Lower lobe of right lung (tissue), 2 donors: ENCODE measurements at places on chromosomes 4 and X. TPM values are rescaled to one million over a fixed set of nuclear protein-coding genes. Genes with fewer than 3 reads are reported as not detected.

- no peak for DNase-seq
Observed at GRCh38 chr4:142866685-142867084, 20.6 kb upstream of the INPP4B start.

DNA sequence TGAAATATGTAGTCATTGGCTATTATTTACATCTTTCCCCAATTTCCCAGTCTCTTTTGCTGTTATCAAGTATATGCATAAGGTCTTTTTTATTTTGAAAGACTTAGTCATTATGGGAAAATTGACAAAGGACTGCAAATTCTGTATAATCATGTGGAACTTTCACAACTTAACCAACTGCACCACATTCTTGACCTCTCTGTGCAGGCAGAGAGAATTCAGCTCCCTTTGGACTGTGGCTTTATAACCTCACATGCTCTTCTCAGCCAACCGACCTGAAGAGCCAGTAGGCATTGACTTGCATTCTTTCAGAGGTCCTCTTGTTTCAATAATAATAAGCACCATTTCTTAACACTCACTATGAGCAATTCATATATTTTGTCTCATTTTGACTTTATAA lies 66.9 kb downstream of the ANXA3 start:
- DNase-seq, result no peak

DNA sequence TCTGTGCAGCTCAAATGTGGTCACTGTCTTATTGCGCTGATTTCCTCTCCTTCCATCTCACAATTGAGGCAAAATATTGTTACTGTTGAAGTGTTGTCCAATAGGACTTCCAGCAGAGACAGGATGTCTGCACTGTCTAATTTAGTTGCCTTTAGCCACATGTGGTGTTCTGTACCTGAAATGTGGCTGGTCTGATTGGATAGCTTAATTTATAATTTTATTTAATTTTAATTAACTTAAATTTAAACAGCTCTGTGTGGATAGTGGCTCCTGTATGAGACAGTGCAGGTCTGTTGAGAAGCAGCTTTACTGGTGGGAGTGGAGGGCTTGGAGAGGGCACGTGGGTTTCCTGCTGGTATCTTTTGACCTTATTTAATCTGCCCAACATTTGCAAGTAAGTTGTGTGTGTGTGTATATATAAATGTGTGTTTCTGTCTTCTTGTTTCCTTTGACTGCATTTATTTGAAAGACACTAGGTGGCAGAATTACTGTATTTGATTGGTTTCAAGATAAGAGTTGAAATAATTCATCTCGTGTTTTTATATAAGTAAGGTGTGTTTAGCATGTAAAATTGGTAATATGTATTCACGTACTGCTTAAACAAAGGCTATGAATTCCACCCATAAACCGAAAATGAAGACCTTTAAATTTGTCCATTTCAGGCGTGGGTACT lies 55.3 kb upstream of the MSANTD1 start:
- DNase-seq, result no peak

- no peak for DNase-seq
Observed at GRCh38 chrX:38276089-38276488, 51.2 kb downstream of the RPGR start.

DNA sequence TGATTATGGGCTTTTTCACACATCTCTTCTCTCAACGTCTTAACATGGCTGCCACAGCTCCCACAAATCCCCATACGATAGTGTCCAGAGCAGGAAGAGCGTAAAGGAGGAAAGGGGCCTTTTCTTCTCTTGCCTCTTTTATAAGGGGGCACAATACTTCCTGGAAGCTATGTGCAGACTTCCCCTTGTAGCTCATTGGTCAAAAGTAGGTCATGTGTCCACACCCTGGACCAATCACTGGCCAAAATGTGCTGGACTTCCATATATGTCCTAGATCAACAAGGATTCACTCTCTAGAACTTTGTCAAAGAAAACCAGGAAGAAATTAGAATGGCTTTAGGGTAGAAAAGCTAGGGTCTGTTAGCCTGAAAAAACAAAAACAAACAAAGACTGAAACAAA lies 26.7 kb downstream of the STK32B start:
- DNase-seq, result no peak

- DNase-seq, result no peak
Observed at GRCh38 chr4:36553029-36553428, 271.6 kb downstream of the DTHD1 start.

DNA sequence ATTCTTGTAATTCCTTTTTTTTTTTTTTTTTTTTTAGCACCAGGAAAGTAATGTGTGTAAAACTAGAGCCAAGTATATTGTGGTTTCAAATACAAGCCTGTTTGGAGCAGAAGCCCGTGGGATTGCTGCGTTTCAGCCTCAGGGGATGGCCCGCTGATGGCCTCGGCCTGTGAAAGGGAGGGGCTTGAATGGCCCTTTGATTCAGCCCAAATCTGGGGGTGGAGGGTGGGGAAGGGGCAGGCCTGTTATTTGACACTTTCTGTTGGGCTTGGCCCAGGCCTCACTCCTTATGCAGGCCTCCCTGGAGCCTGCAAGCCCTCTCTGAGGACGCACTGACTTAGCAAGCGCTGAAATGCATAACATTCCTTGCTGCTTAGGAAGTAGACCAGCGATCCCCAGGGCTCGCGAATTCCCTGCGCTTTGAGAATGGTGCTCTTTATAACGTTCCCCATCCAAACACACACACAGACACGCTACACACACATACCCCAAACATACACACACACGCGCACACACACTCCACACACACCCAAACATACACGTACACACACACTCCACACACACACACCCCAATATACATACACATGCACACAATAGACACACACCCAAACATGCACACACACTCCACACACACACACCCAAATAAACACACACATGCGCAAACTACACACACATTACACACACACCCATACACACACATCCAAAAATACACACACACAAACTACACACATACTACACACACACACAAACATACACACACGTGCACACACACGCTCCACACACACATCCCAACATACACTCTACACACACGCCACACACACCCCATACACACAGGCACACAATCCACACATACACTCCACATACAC lies 29.6 kb downstream of the TLR10 start:
- DNase-seq, result peak; percentile 62

DNA sequence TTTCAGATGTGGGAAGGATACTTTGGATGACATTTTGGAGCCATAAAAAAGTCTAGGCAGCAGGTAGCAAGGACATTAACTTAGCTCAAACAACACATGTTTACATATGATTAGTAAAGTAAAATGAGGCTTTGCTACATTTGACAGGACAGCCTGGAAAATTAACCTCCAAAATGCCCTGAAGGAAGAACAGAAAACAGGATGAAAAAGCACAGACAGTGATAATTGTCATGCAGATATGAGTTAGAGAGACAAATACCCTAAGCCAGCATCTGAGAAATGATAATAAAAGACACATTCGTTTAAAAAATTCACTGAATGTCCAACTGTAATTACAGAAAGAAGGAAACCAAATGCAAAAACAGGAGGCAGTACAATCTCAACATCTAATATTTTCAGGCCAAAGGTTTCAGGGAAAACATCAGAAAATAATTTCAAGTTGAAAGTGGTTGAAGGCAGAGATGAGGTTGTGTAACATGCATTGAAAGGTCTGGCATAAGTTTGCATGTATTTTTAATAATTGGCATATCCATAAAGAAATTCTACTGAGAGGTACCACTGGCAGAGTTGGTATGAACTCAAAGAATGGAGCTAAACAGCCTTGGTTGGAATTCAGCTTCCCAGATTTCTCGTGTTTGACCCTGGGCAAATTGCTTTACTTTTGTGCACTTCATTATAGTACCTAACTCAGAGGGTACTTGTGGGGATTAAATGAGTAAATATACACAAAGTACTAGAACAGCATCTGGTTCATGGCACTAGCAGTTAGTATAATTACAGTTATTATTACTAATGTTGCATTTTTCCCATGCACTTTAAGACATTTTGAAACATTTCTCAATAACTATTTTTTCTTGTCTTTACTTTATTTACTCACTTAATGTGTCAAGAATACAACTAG lies 54.4 kb upstream of the MAP9 start:
- DNase-seq, result no peak

DNA sequence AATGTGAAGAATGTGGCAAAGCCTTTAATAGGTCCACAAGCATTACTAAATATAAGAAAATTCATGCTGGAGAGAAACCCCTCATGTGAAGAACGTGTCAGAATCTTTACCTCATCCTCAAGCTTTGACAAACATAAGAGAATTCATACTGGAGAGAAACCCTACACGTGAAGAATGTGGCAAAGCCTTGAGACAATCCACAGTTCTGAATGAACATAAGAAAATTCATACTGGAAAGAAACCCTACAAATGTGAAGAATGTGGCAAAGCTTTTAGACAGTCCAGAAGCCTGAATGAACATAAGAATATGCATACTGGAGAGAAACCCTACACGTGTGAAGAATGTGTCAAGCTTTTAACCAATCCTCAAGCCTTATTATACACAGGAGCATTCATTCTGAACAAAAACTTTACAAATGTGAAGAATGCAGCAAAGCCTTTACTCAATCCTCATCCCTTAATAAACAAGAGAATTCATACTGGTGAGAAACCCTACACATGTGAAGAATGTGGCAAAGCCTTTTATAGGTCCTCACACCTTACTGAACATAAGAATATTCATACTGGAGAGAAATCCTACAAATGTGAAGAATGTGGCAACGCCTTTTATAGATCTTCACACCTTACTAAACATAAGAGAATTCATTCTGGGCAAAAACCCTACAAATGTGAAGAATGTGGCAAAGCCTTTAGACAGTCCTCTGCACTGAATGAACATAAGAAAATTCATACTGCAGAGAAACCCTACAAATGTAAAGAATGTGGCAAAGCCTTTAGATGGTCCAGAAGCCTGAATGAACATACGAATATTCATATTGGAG lies 51.1 kb downstream of the ZNF732 start:
- no peak for DNase-seq

- DNase-seq, result no peak
Observed at GRCh38 chr4:92733231-92733630, 429.5 kb downstream of the GRID2 start.

- no peak for DNase-seq
Observed at GRCh38 chrX:77689376-77689775, 96.6 kb downstream of the ATRX start.

DNA sequence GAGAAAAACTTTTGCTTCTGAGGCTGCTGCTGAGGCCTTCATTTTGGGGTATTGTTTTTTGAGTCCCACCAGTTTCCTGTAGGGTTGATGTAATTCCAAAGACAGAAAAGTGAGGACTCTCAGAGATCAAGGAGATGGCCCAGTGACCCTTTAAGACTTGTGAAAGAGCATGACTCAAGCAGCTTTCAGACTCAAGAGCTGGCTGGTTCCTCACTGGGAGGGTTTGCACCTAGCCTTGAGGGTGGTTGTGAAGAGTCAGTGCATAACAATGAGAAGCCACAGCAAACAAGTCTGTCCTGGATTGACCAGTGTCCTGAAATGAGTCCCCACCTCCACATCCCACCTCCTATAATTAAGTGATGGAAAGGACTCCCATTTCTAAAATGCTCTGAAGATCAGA lies 89.2 kb downstream of the NHS start:
- no peak for DNase-seq

DNA sequence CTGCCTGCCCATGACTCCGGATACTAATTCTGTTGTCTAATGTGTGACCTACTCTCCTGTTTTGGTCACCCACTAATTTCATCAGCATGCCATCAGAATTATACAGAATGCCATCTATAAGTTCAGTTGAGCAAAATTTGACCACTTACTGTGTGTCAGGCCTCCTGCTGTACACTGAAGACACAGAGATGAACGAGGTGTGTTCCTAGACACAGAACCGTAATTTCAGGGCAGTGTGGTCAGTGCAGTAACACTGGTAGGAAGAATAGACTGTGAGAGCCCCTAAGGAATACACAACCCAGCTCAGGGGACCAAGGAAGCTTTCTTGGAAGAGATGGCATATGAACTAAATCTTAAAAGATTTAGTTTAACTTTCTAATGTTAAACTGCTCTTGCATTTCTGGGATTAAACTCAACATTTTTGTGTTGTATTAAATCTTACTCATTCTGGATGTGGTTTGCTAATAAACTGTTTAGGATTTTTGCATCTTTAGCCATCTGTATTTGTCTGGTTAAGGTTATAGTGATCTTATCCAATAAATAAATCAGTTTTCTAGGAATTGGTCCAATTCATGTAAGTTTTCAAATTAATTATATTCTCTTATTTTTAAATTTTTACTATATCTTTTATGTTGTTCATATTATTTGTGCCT lies 34.3 kb downstream of the KANTR start:
- DNase-seq, result no peak

GRCh38 chr4:185361872-185362271 lies 33.9 kb downstream of the LRP2BP start:
- no peak for DNase-seq

DNA sequence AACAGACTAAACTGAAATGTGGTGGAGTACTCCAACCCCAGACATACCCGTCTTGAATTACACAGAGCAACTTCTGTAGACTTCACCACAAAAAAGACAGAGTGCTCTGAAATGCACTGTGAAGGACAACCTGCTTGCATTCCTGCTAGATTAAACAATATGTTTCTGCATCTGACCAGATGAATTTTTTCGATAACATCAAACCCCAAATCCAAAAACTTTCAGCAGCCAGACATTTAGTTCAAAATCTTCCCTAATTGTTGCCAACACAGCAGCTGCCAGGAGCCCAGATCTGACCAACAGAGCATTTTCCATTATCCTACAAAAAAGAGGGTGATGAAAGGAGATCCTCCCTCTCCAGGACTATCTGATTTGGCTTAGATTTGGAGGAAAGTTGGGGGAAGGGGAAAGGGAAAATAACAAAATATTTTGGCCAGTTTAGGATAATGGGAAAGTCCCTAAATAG lies 356.5 kb downstream of the PDGFC start:
- no peak for DNase-seq

DNA sequence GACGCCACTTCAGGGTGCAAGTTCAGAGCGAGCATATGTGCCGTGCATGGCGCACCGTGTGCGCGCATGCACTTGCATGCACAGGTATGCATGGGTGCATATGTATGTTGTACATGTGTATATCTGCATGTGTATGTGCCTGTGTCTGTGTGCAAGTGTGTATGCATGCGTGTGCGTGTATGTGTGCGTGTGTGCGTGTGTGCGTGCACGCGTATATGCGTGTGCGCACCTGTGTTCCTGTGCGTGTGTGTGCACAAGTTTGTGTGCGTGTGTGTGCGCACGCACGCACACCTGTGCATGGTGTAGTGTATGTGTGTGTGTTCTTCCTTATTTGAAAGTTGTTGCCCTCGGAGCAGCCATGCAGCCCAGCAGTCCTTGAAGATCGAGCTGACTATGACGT lies 76.8 kb downstream of the GPR143 start:
- DNase-seq, result no peak

The SSX1 gene
- total RNA-seq, result not detected

The IL15 gene
- total RNA-seq, result 9.7 TPM

The FGA gene
- total RNA-seq, result 35.4 TPM
